Caki2 (cell line): ENCODE measurements at places on chromosomes 1 and 21.

DNA sequence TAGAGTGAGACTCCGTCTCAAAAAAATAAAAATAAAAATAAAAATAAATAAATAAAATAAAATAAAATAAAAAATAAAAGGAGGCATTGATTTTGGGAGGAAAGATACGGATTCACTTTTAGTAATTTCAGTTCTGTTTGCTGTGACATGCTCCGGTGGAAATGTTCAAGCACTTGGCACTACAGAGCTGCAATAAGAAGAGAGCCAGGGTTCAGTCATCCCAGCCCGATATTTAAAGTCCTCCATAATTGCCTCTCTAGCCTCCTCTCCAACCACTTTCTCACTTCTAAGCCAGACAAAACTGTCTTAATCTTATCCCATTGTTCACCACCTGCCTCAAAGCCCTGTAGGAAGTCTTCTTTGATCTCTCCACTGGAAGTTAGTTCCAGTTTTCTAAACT lies 55.0 kb upstream of the MACF1 start:
- DNase-seq = no peak

GRCh38 chr1:182331387-182331786 lies 60.2 kb downstream of the GLUL start:
- DNase-seq = no peak

- DNase-seq = no peak
Measured at GRCh38 chr1:97563926-97564325, 356.9 kb downstream of the DPYD start.

DNA sequence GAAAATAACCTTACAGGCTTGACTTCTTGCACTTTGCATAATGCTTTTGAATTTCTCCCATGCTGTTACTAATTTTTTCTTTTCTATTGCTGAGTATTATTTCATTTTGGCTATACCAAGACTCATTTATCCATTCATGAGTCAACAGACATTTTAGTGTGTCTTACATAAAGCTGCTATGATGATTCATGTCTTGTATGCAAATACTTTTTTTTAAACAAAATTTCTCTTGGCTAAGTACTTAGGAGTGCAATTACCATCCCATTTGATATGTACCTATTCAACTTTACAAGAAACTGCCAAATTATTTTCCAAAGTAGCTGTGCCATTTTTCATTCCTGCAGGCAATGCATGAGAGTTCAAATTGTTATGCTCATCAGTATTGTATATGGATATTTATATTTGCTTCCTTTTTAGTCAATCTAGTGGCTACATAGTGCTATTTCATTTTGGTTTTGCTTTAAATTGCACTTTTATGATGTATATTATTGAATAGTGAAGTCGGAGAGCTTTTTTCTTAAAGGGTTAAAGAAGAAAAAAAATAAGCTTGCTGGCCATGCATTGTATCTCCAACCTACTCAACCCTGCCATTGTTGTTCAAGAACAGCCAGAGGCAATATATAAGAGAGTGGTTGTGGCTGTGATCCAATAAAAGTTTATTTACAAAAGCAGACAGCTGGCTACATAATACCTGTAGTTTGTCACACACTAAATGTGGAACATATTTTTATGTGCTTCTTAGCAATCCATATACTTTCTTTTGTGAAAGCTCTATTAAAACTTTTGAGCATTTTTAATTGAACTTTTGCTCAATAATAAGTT lies 862.8 kb downstream of the KCNT2 start:
- DNase-seq = no peak

GRCh38 chr1:212774584-212774983 lies 17.0 kb downstream of the NSL1 start:
- DNase-seq = peak; percentile 10

DNA sequence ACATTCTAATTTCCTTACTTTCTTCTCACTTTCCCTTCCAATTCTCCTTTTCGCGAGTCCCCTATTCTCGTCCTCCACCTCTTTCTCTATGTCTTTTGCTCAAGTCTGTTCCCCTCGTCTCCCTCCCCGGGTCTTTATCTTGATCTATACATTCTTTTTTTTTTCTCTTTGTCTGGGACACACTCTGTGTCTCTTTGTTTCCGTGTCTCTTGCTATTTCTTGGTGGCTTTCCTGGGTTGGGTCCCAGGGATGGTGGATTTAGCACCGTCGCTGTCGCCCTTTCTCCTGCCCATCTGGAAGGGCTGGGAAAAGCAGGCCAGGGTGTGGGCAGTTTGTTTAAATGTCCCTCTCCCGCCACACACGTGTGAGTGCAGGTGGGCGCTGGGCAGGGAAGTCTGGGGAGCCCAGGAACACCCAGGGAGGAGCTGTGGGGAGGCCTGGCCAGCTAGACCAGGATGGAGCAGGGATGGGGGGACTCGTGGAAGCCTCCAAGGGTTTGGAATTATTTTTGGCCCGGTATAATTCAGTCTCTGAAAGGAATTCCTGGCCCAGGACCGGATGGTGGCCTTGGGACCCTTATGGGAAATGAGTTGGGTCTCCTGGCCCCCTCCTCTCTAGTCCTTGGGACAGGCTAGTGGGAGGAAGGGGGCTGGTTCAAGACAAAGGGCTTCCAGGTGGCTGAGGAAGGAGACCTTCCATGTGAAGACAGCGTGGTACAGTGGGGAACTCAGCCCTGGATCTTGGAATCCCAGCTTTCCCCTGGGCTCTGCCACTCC lies 9.5 kb upstream of the ID3 start:
- no peak for DNase-seq

DNA sequence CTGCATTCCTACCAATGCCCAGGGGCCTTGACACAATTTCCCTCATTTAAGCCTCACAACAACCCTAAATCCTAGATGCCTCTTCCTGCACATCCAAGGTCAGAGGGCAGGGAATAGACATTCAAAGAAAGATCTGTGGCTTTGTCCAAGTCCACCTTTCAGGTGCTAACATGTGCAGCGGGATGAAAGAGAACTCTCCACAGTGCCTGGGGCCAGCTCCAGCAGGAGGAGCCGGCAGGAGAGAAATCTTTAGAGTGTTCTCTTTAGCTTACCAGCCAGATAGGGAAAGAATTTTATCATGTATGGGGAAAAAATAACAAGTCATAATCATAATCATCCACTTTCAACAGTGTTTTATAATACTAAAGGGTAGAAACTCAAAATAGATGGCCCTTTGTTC lies 319.7 kb downstream of the MATN1 start:
- no peak for DNase-seq

- no peak for DNase-seq
Measured at GRCh38 chr1:76939050-76939816, 72.0 kb downstream of the ST6GALNAC5 start.

GRCh38 chr1:72122099-72122880 lies 160.0 kb downstream of the NEGR1 start:
- DNase-seq = no peak

DNA sequence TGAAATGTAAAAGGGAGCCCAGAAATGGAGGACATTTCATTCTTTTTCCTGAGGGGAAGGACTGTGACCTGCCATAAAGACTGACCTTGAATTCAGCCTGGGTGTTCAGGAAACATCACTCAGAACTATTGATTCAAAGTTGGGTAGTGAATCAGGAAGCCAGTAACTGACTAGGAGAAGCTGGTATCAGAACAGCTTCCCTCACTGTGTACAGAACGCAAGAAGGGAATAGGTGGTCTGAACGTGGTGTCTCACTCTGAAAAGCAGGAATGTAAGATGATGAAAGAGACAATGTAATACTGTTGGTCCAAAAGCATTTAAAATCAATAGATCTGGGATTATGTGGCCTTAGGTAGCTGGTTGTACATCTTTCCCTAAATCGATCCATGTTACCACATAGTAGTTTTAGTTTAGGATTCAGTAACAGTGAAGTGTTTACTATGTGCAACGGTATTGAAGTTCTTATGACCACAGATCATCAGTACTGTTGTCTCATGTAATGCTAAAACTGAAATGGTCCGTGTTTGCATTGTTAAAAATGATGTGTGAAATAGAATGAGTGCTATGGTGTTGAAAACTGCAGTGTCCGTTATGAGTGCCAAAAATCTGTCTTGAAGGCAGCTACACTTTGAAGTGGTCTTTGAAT lies 2.9 kb downstream of the RGS2 start:
- DNase-seq = no peak

GRCh38 chr1:94614168-94614815 lies 72.7 kb upstream of the F3 start:
- DNase-seq = no peak

GRCh38 chr1:214404571-214405213 lies 123.7 kb downstream of the SMYD2 start:
- peak; percentile 92 for DNase-seq

DNA sequence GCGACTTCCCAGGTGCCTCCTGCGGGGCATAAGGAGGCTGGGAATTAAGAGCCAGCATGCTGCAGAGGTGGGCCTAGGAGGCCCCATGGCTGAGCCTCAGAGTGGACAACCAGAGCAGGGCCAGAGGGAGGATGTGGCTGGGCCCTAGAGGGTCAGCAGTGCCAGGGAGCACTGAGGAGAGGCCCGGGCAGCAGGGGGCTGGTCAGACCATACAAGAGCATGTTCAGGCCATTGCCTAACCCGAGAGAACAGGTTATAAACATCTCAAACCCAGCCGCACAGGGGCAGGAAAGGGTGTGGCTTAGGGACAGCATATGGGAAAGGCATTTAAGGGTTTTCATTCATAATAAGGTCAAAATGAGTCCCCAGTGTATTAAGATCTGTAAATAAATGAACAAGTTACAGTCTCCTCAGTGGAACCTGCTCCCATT lies 51.1 kb downstream of the IER5 start:
- DNase-seq = no peak
